ENCODE measurements at places on chromosomes 2 and 18.

GRCh38 chr2:29586919-29587318 is 334.5 kb downstream of the ALK start:
- no peak for DNase-seq

- DNase-seq = no peak
These were observed 72.5 kb upstream of the APCDD1 start for GRCh38 chr18:10381951-10382350.

DNA sequence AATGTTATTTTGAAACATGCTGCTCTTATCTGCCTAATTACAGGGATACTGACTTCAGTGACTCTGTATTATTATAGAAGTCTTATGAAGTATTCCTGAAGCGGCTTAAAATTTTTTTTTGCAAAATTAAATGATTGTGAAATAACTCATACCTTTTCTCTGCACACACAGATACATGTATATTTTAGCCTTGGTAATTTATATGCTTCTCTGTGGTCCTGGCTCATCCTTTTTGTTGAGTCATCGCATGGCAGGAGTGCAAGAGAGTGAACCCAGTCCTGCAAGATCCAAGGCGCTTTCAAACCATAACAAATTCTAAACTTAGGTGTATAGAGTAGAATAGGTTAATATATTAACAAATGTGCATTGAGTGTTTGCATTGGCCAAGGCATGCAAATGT is 8.6 kb downstream of the CCNT2 start:
- no peak for DNase-seq

GRCh38 chr2:66389651-66390131 is 45.2 kb upstream of the MEIS1 start:
- no peak for DNase-seq

- DNase-seq = no peak
These were observed 31.6 kb downstream of the KCNG2 start for GRCh38 chr18:79829136-79829854.

DNA sequence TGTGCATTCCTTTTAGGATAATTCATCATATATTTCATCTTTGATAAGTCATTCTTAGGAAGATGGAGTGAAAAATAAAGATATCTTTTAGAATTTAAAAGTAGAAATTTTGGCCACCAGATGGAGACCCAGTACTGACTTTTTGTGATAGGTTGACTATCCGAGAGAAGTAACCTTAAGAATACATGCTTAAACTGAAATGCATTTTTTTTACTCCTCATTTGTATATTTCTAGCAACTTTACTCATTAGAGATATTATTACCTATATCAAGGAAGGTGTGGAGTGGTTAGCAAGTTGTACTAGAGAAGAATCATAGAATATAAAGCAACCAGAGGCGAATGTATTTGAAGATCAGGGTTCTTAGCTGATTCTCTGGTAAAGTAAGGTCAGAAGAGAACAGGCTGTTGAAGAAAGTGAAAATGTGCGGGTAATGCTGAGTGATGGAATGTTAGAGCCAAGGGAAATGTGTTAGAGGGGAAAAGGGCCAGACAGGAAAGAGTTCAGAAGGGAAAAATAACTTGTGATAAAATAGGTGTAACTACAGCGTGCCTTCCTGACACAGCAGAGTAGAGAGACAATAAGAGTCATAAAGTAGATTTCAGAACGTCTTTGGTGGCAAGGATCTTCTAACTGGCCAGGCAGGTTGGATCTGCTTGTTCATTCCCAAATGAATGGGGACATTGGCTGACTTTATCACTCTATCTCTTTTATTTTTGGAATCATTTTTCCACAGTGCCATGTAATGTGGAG is 52.3 kb downstream of the TDRD15 start:
- DNase-seq = no peak

GRCh38 chr2:126809340-126809739 is 89.3 kb upstream of the TEX51 start:
- no peak for DNase-seq

DNA sequence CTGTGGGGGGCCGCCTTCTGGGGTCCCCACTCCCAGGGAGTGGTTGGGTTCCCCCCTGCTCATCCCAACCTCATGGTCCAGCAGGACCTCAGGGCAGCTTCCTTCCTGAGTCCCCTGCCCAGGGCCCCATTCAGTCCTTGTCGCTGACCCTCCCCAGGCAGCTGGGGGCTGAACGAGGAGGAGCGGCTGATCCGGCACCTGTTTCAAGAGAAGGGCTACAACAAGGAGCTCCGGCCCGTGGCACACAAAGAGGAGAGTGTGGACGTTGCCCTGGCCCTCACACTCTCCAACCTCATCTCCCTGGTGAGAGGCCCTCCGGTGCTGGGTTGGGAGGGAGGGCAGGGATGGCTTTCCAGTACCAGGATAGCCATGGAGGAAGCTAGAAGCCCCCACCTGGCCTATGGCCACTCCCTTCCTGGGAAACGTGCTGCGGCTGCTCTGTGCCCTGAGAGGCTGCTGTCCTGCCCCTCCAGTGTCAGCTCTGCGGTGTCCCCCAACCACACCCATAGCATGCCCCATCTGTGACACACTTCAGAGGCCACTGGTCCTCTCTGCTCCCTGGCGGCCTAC is 497 bp downstream of the CHRND start:
- DNase-seq = no peak

DNA sequence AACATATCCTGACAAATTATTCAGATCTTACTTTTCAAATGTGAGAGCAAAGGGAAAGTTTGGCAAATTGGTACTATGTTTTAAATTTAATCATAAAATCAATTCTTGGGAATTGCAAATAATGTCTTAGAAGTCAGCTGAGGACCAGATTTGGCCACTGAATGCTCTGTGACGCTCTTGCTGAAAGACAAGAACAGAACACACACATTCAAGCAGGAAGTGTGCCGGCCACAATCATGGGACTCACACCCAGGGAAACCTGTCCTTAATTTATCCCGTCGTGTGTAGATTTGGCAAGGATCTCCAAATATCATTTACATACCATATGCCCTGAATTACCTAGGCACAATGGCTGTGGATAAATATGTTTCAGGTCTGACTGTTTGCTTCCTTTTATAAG is 253.1 kb downstream of the TCF4 start:
- DNase-seq = no peak

GRCh38 chr2:143623909-143624260 is 494.7 kb downstream of the ARHGAP15 start:
- no peak for DNase-seq

GRCh38 chr2:75033516-75033915 is 75.1 kb downstream of the POLE4 start:
- DNase-seq = no peak

- peak; percentile 51 for DNase-seq
These were observed 9.4 kb upstream of the CTLA4 start for GRCh38 chr2:203858176-203858575.

GRCh38 chr18:48022531-48023329 is 92.3 kb upstream of the SMAD2 start:
- no peak for DNase-seq

DNA sequence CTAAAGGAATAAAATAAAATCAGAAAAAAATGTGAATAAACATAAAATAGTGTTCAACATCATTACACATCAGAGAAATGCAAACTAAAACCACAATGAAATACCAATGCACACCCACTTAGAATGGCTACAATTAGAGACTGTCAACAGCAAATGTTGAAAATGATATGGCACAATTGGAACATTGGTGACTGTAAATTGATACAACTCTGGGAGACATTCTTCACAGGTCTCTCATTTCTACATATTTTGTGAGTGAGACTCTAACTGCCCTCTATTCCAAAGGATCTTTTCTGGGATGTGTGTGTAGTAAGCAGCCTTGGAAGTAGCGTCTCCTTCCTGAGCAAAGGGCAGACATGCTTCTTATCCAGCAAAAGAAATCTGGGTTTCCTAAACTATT is 323.0 kb downstream of the FBXO15 start:
- DNase-seq = no peak

GRCh38 chr2:66966631-66967030 is 430.5 kb upstream of the ETAA1 start:
- DNase-seq = no peak

GRCh38 chr2:192122141-192122540 is 72.6 kb downstream of the TMEFF2 start:
- no peak for DNase-seq

- no peak for DNase-seq
These were observed 75.5 kb upstream of the ST8SIA3 start for GRCh38 chr18:57276829-57277228.

DNA sequence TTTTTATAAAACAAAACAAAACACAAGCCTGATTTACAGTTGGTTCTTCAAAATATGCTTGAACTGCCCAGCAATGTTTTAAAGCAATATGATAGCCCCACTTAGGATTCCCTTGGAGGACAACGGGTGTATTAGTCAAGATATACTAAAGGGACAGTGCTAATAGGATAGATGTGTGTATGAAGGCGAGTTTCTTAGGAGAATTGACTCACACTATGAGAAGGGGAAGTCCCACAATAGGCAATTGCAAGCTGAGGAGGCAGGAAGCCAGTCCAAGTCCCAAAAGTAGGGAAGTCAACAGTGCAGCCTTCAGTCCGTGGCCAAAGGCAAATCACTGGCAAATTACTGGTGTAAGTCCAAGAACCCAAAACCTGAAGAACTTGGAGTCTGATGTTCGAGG is 167.9 kb downstream of the CBLN2 start:
- no peak for DNase-seq

DNA sequence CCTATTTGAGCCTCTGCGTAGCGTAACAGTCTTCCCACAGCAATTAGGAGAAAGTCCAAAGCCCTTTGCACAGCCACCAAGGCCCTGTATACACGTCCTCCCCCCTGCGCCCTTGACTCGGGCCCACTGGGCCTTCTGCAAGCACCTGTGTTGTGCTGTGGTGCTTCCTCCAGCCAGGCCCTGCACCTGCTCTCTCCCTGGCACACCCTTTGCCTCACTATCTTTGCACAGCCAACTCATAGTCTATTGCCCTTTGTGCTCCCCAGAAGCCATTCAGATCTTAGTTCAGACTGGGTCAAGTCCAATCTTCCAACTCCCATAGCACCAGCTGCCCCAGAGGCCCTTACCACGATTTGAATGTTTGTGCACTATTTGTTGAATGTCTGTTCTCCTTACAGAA is 271.6 kb upstream of the MGAT5 start:
- no peak for DNase-seq

All from activated CD4-positive, alpha-beta T cell treated with anti-CD3 and anti-CD28 coated beads for 48 hours (primary cell).